ENCODE measurements at places on chromosomes 12 and 14.

GRCh38 chr14:96109596-96110355 lies 70.6 kb downstream of the C14orf132 start:
- no peak for DNase-seq

- no peak for DNase-seq
Measured at GRCh38 chr14:75960231-75960630, 21.6 kb downstream of the TGFB3 start.

- DNase-seq: no peak
Measured at GRCh38 chr12:56029666-56030293, 8.9 kb downstream of the IKZF4 start.

DNA sequence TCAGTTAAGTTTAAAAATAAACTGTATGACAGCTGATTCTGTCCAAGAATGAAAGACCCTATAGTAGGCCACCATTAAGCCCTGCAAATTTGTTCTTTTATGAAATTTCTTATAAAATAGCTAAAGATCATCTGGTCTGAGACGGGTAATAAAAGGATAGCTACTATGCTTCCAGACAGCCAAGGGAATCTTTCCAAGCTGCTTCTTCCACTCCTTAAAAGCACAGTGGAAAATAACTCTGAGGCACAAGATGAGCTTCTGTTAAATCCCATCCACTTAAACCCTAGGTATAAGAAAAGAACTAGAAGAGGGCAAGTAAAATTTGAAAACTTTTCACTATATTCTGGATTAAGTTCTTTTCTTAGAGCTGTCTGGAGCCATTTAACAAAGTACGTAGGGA lies 194.3 kb downstream of the CAPZA3 start:
- DNase-seq: no peak

GRCh38 chr12:6375269-6376078 lies at the start of gene SCNN1A:
Gene SCNN1A (minus strand): TSS chr12:6375563. CDS start chr12:6374783, 780 bp downstream.
- DNase-seq: no peak

DNA sequence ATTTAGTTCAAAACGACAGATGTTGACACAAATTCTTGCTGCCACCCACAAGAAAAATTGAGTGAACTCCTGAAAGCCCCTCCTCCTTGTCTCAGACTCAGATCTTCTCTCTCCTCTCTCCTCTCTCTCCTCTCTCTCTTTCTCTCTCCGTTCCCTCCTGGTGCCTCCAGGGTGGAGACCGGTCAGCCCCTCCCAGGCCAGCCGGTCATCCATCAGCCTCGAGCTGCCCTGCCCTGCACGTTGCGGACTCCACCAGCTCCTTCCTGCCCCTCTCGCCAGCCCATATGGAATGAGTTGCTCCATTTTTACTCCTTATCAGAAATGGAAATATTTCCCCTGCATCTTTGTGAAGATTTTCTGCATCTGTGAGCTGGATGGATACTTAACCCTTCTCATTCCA lies 103.8 kb downstream of the TBX5 start:
- DNase-seq: no peak

DNA sequence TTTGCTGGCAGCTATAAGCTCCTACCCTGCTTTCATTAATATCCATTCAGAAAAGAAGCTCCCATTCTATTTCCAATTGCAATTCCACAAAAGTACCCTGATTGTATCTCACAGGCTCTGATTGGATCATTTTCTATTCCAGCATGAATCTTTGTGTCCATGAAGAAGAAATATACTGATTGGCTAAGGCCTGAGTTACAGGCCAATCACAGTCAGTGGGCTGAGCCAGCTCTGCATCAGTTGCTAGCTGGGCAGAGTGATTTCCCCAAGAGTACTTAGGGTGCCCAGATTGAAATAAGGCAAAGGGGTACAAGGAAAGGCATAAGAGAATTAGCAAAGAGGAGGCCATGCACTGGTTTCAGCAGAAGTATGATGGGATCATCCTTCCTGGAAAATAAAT lies 14.4 kb downstream of the ART4 start:
- DNase-seq: no peak

DNA sequence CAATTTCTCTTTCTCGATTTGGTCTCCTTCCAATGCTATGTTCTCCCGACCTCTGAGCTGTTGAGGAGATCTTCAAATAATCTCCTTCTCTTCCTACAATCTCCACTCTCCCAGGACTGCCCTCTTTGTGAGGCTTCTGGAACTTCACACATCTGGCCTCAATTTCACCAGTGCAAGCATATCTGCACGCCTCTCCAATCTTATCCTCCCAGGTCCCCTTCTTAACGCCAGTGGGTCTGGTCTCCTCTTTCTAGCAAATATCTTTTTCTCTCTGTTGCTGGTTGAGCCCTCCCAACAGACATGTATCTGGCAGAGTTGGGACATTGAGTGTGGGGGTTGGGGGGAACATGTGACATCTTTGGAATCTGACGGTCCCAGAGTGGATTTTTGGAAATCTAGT lies 17.9 kb downstream of the RTL1 start:
- DNase-seq: no peak

- DNase-seq: no peak
Measured at GRCh38 chr12:3200032-3200617, 122.9 kb downstream of the TSPAN9 start.

- no peak for DNase-seq
Measured at GRCh38 chr12:26499979-26500640, 304.7 kb downstream of the SSPN start.

DNA sequence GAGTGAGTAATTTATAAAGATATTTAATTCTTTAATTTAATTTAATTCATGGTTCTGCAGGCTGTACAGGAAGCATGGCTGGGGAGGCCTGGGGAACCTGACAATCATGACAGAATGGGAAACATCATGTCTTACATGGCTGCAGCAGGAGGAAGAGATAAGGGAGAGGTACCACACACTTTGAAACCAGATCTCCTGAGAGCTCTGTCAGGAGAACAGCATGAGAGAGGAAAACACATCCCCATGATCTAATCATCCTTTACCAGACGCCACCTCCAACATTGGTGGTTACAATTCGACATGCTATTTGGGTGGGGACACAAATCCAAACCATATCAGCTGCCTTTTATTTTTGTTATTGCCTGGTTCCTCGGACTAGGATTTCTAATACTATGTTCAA lies 928.6 kb downstream of the TMEM121 start:
- no peak for DNase-seq

DNA sequence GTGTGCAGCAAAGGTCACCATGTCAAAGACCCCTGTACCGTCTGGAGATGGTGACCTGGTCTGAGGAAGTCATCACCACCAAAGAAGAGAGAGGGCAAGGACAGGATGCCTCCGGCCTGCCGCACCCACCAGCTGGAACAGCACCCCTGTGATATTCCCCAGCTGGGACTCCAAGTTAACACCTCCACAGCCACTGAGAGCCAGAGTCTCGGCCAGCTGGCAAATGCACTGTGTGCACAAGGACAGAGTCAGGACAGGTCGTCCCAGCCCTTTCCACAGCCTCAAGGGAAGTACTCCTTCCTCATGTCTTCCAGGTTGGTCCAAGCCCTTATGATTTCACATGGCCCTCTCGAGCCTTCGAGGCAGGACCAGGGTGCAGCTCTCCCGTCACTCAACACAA lies 19.3 kb upstream of the FKBP4 start:
- DNase-seq: no peak

DNA sequence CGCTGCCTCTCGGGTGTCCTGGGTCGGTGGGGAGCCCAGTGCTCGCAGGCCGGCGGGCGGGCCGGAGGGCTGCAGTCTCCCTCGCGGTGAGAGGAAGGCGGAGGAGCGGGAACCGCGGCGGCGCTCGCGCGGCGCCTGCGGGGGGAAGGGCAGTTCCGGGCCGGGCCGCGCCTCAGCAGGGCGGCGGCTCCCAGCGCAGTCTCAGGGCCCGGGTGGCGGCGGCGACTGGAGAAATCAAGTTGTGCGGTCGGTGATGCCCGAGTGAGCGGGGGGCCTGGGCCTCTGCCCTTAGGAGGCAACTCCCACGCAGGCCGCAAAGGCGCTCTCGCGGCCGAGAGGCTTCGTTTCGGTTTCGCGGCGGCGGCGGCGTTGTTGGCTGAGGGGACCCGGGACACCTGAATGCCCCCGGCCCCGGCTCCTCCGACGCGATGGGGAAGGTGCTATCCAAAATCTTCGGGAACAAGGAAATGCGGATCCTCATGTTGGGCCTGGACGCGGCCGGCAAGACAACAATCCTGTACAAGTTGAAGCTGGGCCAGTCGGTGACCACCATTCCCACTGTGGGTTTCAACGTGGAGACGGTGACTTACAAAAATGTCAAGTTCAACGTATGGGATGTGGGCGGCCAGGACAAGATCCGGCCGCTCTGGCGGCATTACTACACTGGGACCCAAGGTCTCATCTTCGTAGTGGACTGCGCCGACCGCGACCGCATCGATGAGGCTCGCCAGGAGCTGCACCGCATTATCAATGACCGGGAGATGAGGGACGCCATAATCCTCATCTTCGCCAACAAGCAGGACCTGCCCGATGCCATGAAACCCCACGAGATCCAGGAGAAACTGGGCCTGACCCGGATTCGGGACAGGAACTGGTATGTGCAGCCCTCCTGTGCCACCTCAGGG lies 679 bp downstream of the ARF6 start:
- no peak for DNase-seq

Data from kidney epithelial cell (primary cell).